ENCODE measurements at places on chromosomes 6 and 20. TPM values are rescaled to one million over a fixed set of nuclear protein-coding genes. Genes with fewer than 3 reads are reported as not detected.

DNA sequence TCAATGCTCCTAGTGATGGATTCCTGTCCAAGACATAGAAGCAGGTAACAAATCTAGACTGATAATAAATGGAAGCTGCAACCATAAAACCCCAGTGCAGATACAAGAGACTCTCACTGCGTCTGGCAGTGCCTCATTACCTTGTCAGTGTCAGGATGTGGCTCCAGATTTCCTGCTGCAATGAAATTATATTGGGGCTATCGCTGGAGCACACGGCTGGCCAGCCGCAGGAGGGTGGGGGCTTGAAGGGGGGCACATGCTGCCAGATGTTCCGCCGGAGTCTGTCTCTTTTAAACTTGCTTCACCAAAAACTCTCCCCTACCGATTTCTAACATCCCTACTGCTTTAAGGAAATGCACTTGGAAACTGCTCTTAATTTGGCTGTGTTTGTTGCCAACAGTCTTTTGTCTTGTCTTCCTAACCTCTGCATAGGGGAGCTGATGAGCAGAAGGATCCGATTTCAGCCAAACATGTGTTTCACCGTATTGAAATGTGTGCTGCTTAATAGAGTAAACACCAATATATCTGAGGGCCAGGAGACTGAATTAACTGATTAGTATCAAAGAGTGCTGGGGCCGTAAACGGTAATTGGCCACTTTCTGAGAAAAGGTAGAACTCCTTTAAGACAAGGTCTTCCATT is 102.2 kb upstream of the EXOC2 start:
- no peaks in the 10 kb centered on the region for H3K4me1 ChIP-seq
- H3K4me3 ChIP-seq, result no peak overlapping the region
- H3K27ac ChIP-seq, result no peak overlapping the region
- H3K36me3 ChIP-seq, result no peaks in the 10 kb centered on the region
- peaks cover 2% of the 10 kb centered on the region for H3K27me3 ChIP-seq

DNA sequence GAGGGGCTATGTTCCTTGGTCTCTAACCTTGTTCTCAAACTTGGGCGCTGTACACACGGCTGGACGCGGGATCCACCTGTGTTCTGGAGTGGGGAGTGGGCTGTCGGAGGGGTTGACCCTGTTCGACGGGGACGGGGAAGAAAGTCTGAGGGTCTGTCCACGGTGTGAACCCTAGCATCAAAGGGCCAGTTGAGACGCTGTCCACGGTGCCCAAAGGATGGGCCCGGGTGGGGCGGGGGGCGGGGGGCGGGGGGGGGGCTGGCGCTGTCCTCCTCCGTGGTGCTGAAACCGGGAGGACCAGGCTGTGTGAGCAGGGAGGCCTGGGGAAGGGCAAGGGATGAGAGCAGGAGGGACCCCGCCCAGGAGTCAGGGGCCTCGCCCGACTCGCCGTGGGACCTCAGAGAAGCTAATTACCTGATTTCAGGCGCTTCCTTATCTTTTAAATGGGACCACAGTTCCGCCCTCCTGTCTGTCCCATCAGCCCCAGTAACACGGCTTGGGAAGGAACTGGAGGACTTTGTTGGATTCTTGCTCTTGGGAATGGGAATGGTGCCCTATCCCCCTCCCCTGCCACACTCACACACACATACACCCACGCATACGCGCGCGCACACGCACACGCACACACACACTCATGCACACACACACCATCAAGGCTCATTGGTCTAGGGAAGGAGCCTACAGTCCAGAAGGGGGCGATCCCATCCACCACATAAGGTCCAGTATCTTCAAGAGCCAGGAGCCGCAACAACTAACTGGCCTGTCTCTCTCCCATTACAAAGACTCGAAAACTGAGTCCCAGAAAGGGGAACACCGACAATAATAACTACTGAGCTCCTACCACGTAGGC is 1.0 kb upstream of the VSTM2L start:
- no peak overlapping the region for H3K4me3 ChIP-seq
- H3K4me1 ChIP-seq, result peaks cover 42% of the 10 kb centered on the region
- H3K27ac ChIP-seq, result no peak overlapping the region
- no peaks in the 10 kb centered on the region for H3K27me3 ChIP-seq
- peak; percentile 71 for DNase-seq

- no peaks in the 10 kb centered on the region for H3K36me3 ChIP-seq
- peaks cover 9% of the 10 kb centered on the region for H3K27me3 ChIP-seq
- no peak overlapping the region for H3K4me3 ChIP-seq
- H3K27ac ChIP-seq, result no peak overlapping the region
- DNase-seq, result no peak
- peaks cover 3% of the 10 kb centered on the region for H3K4me1 ChIP-seq
Observed at GRCh38 chr20:15063081-15063480, 725.7 kb upstream of the FLRT3 start.

DNA sequence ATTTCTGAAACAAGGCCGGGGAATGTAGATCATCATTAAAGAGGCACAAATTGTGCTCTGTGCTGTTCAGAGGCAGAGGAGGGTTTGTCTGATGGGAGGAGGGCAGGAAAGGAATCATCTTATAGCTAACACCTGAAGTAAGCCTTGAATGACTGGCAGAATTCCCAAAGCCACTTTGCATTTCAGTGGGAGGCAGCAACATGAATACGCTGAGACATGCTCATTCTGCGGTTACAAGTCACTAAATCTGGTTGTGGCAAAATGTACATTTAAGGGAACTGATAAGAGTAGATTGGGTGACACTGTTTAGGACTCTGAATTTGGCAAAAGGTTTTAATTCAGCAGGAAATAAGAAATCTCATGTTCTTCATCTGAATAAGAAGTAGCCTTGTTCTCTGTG is 4.4 kb upstream of the COL19A1 start:
- H3K27ac ChIP-seq, result no peak overlapping the region
- H3K27me3 ChIP-seq, result peaks cover 33% of the 10 kb centered on the region
- H3K4me3 ChIP-seq, result no peak overlapping the region
- no peaks in the 10 kb centered on the region for H3K36me3 ChIP-seq
- H3K4me1 ChIP-seq, result peaks cover 8% of the 10 kb centered on the region

GRCh38 chr6:109321752-109322151 is 60.5 kb downstream of the CD164 start:
- no peak overlapping the region for H3K4me3 ChIP-seq
- H3K27ac ChIP-seq, result no peak overlapping the region
- H3K27me3 ChIP-seq, result no peaks in the 10 kb centered on the region
- no peaks in the 10 kb centered on the region for H3K4me1 ChIP-seq

- DNase-seq, result peak; percentile 68
- no peak overlapping the region for H3K27ac ChIP-seq
- no peaks in the 10 kb centered on the region for H3K27me3 ChIP-seq
Observed at GRCh38 chr6:167750956-167751358, 75.8 kb upstream of the AFDN start.

- no peaks in the 10 kb centered on the region for H3K36me3 ChIP-seq
- no peak overlapping the region for H3K27ac ChIP-seq
- no peaks in the 10 kb centered on the region for H3K4me1 ChIP-seq
Observed at GRCh38 chr6:68364271-68364805, 270.7 kb upstream of the ADGRB3 start.

DNA sequence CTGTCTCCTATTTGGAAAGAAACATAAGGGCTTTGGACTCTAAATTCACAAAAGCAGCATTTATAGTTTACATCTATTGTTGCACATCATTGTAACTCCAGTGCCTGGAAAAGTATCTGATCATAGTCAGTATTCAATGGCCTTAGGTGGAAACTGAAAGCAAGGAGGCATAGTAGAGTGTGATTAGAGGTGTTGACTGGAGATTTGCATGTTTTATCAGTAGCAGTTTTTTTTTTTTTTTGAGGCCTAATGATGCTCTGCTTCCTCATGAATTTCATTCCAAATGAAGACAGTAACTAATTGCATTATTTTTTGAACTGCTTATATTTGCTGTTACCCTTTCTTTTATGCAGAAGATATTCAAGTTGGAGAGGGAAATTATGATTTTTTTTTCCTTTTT is 213.2 kb upstream of the FLRT3 start:
- no peak overlapping the region for H3K4me3 ChIP-seq
- H3K4me1 ChIP-seq, result no peaks in the 10 kb centered on the region
- H3K36me3 ChIP-seq, result no peaks in the 10 kb centered on the region
- no peak for DNase-seq
- no peak overlapping the region for H3K27ac ChIP-seq
- H3K27me3 ChIP-seq, result no peaks in the 10 kb centered on the region

- H3K36me3 ChIP-seq, result peaks cover 16% of the 10 kb centered on the region
- no peaks in the 10 kb centered on the region for H3K27me3 ChIP-seq
- peak; percentile 87 for DNase-seq
- H3K4me3 ChIP-seq, result no peak overlapping the region
- H3K27ac ChIP-seq, result peak overlapping the region; percentile 60
Observed at GRCh38 chr6:15504581-15505350, 158.1 kb downstream of the DTNBP1 start.

DNA sequence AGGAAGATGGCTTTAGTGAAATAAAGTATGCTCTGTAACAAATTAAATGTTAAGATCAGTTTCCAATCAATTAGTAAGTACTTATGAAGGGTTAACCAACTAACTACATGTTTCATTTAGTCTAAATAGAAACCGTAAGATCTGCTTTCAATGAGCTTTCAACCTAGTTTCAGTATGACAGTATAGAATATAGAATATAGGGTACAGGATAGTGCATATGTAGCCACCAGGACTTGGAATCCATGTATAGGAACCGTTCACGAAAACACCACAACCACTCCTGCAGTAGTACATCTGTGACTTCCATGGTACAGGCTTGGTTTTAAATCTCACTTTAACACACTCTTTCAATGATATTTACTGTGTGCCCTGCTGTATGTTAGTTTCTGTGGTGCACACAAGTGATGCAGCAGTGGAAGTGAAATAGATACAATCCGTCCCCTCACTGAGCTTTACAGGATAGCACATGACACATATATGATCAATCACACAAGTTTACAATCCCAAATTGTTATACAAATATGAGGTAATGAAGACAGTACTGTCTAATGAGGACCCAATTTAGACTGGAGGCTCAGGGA is 479.7 kb upstream of the MARCKS start:
- no peaks in the 10 kb centered on the region for H3K36me3 ChIP-seq
- no peaks in the 10 kb centered on the region for H3K27me3 ChIP-seq
- H3K4me3 ChIP-seq, result no peak overlapping the region
- no peak overlapping the region for H3K27ac ChIP-seq

GRCh38 chr6:18609715-18610114 is 222.6 kb downstream of the RNF144B start:
- no peak overlapping the region for H3K27ac ChIP-seq
- no peak overlapping the region for H3K4me3 ChIP-seq
- no peaks in the 10 kb centered on the region for H3K36me3 ChIP-seq

GRCh38 chr6:741410-742339 is 48.7 kb upstream of the EXOC2 start:
- H3K36me3 ChIP-seq, result no peaks in the 10 kb centered on the region
- no peak overlapping the region for H3K4me3 ChIP-seq
- H3K27me3 ChIP-seq, result no peaks in the 10 kb centered on the region
- no peak for DNase-seq

- H3K4me3 ChIP-seq, result no peak overlapping the region
- H3K36me3 ChIP-seq, result no peaks in the 10 kb centered on the region
- no peak overlapping the region for H3K27ac ChIP-seq
- H3K27me3 ChIP-seq, result no peaks in the 10 kb centered on the region
Observed at GRCh38 chr6:37048851-37049757, 43.6 kb downstream of the FGD2 start.

DNA sequence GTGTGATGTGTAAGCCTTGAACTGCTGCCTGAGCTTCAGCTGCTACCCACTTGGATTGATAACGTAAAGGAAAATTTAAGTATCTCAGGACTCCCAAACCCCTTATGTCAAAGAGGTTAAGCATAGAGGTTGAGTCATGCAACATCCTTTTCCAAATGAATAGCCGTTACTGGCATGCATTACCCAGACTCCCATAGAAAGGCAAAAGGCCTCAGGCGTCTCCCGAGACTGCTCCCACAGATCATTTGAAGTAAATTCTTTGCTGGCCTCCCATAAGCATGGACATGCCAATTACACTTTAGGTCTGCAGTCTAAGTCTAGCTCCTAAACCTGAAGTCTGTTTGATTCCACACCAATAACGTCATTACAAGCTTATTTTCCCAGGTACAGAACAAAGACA is 14.7 kb downstream of the IPCEF1 start:
- no peak overlapping the region for H3K27ac ChIP-seq
- H3K27me3 ChIP-seq, result no peaks in the 10 kb centered on the region
- no peaks in the 10 kb centered on the region for H3K36me3 ChIP-seq
- no peaks in the 10 kb centered on the region for H3K4me1 ChIP-seq

Gene AP5S1
- 12.4 TPM for total RNA-seq

Gene SYTL3
- 20.0 TPM for total RNA-seq

All from lung (tissue), 17 donors.